ENCODE measurements at places on chromosomes 7 and 10.

DNA sequence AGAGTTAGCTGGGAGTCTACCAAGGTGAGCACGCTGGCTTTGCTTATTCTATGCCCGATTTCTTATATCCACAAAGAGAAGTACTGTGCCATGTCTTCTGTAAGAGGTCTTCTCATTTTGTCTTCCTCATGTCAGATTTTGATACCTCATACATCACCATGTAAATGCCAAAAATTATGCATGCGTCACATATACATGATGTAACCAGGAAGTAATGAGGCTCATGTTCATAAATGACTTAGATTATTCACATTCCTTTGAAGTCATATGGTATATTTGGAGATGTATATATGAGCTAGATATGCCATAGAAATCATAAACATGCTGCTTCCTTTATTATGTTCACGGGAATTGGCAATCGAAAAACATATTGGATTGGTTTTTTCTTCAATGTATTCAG lies 97.7 kb upstream of the CELF2 start:
- no peak for DNase-seq

GRCh38 chr10:62237966-62238365 lies 30.7 kb downstream of the RTKN2 start:
- no peak for DNase-seq

- DNase-seq = no peak
Observed at GRCh38 chr10:65313406-65313805, 1612.4 kb upstream of the LRRTM3 start.

DNA sequence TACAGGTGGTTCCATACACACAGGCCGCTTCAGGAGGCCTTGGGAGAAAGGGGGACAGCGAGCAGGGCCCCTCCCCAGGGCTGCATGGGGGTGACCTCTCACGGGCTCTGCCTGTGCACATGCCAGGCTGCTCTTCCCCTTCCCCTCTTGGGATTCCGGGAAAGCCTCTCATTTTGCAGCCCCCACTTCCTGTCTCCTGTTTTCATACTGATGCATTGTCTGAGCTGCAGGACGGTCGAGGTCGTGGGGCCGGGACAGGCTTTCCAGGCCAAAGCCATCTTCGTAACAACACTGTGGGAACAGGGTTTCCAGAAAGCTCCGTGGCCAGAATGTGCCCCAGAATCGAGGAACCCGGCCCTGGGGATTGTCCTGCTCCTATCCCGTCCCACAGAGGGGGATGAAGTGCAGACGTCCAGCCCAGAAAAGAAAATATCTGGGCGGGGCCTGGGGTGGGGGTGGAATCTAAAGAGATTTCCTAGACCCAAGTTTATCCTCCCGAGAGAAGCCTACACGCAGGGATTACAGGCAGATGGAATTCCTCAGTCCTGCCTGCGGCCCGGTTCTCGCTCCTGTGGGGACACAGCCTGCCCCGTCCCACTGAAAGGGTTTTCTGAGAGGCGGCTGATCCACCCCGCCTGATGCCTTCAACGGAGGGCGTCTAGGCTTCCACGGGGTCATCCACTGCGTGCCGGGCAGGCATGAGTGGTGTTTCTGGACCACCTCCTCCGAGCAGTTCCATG lies 29.5 kb upstream of the DNAAF5 start:
- no peak for DNase-seq

- peak; percentile 59 for DNase-seq
Observed at GRCh38 chr7:54773472-54774399, 14.7 kb upstream of the SEC61G start.

DNA sequence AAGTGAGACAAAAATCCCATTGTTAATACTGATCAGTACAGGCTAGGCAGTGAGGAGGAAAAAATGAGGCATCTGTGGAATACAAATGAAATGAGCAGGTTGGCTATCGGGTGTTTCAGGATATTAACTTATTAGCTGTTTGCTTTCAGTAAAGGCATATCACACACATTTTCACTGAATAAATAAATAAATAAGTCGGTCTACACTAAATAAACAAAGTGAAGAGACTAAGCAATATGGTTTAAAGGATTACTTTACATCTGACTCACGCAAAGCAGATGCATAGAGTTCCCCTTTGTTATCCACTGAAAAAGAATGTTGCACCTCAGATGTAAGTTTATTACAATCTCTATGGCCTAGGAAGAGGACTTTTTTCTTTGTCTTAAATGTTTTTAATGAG lies 6.3 kb upstream of the SEMA3A start:
- no peak for DNase-seq

GRCh38 chr7:20267482-20267881 lies 50.3 kb upstream of the MACC1 start:
- no peak for DNase-seq

DNA sequence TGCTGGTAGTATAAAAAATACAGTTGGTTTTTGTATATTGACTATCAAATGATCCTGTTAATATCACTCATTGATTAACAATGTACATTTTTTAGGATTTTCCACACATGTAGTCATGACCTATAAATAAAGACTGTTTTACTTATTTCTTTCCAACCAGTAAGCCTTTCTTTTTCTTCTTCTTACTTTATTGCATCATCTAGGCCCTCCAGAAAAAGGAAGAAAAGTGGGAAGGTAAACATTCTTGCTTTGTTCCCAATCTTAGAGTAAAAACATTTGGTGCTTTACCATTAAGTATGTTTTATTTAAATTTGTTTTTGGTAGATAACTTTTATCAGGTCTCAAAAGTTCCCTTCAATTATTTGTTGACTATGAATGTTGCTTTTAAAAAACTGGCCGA lies 47.1 kb upstream of the CCNY start:
- no peak for DNase-seq

- no peak for DNase-seq
Observed at GRCh38 chr10:55979203-55979602, 381.9 kb downstream of the ZWINT start.

GRCh38 chr7:108452707-108453106 lies 3.5 kb downstream of the NRCAM start:
- DNase-seq = no peak

DNA sequence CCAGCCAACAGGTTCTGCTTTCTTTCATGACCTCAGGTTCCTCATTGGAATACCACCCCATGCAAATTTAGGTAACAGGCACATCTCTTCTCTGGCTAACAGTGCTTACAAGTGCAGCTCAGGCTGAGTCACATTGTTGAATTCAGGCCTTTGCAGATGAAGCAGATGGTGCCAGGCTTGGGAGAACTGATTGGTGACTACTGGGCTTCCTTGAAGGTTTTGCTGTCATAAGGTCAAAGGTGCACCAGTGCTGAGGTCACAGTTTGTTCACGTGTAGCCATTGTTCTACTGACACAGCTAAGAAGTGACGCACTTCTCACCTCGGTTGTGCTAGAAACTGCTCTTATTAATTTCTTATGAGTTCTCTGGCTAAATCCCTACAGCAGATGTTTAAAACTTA lies 128.6 kb upstream of the BMPER start:
- no peak for DNase-seq

DNA sequence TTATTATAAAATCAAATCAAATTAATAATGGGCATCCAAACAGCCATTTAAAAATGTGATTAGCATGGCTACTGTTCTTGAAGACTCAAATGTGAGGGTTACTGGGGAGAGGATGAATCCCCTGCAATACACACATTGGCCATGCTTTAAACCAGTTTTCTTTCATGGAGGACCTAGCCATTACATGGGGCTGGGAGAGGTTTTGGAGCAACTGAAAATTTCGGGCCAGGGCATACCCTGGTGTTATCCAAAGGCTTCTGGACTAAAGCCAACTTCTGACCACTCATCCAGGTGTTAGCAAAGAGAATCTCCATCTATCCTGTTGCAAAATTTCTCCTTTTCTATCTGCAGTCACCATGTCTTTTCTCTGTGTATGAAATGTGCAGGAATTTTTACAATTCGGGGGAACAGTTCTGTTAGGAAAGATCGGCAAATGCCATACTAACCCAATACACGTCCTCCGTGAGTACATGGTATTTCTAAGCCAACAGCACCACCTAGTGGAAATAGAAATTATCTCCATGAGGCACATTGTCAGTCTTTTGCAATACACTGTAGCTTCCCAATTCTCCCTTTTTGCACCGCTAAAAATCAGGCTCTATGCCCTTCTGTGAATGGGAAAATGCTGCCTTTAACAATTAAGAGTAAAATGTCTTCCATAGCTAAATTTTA lies 47.0 kb upstream of the ZNF107 start:
- DNase-seq = no peak

GRCh38 chr10:113115556-113115955 lies 165.5 kb downstream of the TCF7L2 start:
- no peak for DNase-seq

GRCh38 chr7:28407651-28408050 lies 4.7 kb upstream of the CREB5 start:
- DNase-seq = no peak

- DNase-seq = no peak
Observed at GRCh38 chr7:50743016-50743415, 39.7 kb downstream of the GRB10 start.

- DNase-seq = no peak
Observed at GRCh38 chr10:84118395-84119006, 20.8 kb upstream of the GHITM start.

- DNase-seq = no peak
Observed at GRCh38 chr7:142371586-142372377, 113.9 kb upstream of the PRSS58 start.

- no peak for DNase-seq
Observed at GRCh38 chr7:122709930-122710646, 7.4 kb upstream of the RNF148 start.

- no peak for DNase-seq
Observed at GRCh38 chr10:132402781-132403241, 5.8 kb downstream of the PWWP2B start.

- DNase-seq = no peak
Observed at GRCh38 chr7:2050511-2050866, 182.3 kb downstream of the MAD1L1 start.

- no peak for DNase-seq
Observed at GRCh38 chr7:154872811-154873499, 130.0 kb downstream of the PAXIP1 start.

- no peak for DNase-seq
Observed at GRCh38 chr10:99529591-99530107, 3.1 kb upstream of the NKX2-3 start.

DNA sequence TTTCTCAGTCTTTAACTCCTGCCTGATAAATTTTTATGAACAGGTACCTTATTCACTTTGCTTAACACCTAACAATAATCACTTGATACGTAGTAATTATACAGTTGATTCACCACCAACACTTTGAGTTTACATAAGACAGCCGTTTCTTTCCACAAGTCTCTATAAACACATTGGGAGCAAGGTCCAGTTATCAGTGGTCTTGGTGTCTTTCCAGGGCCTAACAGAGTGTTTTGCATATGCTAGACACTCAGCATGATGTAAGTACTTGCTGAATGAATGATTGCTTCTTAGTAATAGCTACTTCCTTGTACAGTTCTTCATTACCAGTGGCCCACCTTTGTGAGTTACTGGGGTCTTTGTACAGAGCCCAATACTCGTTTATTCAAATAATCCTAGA lies 6.4 kb downstream of the CLDN12 start:
- no peak for DNase-seq

- no peak for DNase-seq
Observed at GRCh38 chr10:26509307-26509706, 71.2 kb downstream of the APBB1IP start.

DNA sequence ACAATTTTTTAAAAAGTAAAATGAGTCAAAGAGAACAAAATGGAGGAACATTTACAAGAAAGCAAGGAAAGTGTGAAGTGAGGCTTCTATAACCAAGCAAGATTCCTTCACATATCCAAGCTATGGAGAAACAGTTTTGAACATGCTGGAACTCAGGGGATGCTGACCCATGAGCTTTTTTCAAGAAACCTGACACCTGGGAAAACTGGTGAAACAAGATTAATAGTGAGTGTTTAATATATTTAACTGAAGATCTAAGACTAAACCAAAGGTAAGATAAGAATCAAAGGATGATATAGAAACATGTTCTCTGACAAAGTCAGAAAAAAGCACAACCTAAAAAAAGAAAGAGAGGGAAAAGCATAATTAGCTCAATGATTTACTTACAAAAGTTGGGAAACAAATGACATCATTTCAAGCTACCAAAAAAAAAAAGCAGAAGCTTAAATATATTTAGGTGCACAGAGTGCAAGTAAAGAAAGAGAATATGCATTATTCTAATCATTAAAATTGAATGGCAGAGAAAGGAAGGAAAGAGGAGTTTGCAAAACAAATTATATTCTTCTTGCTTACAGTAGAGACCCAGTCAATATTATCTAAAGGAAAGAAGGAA lies 24.9 kb downstream of the C7orf25 start:
- no peak for DNase-seq

DNA sequence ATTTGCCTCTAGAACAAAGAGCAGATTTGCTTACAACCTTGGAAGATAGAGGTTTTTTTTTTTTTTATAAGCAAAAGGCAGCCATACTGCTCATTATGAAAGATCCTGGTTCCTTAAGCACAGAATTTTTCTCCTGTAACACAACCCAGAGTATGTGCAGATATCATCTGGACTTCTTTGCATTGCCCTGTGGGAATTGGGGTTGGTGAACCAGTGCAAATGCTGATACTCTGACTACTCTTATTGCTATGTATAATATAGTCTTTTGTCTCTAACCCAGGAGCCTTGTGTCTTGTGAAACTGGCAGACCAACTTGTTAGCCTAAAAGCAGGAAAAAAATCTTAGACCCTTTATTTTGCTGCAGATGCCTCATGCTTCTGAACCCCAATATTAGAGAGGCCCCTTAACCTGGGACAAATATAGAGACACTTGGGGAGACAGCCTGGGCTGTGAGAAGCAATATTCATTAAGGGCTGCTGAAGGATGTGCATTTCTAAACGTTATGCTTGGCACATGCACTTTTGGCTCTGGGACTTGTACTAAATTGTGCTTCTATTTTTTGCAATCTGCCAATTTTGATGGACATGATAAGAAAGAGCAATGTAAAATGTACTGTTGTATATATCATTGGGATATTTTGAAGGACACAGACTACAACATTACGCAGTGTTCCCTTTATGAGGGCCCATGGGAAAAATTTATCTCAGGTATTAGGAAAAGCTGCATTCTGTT lies 78.9 kb downstream of the ANLN start:
- DNase-seq = no peak

- DNase-seq = peak; percentile 58
Observed at GRCh38 chr7:98733036-98733435, 116.0 kb downstream of the NPTX2 start.

DNA sequence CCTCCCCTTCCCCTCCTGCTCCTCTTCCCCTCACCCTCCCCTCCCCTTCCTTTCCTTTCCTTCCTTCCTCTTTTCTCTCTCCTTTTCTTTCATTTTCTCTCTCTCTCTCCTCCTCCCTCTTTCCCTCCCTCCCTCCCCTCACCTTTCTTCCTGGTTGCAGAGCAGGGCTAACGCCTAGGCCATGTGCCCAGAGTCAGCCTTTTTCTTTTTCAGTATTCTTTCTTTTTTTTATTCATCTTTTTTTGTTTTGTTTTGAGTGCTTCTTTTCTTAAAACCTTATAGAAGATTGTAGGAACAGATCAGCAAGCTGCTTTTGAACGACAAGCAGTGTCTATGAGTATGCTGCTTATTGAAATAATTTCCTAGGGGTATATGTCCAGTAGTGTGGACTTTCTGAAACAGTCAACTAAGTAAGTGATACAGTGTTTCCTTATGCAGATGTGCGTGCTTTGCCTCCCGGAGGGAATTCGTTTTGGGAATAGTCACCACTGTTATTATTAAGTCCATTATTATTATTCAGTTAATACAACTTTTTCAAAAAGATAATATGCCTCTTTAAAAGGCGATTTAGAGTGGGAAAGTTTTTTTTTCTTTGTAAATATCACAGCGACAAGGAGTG lies 219.2 kb downstream of the CAMK1D start:
- DNase-seq = no peak
